IgD-negative memory B cell (primary cell): ENCODE measurements at places on chromosomes 2 and 18. TPM values are rescaled to one million over a fixed set of nuclear protein-coding genes. Genes with fewer than 3 reads are reported as not detected.

The GALM gene
- polyA plus RNA-seq, result 11.0 TPM

The QPCT gene
- 1.8 TPM for polyA plus RNA-seq

The CLHC1 gene
- polyA plus RNA-seq, result 1.2 TPM

The CRACDL gene
- polyA plus RNA-seq, result not detected

The SPEG gene
- polyA plus RNA-seq, result not detected

The GAL3ST2 gene
- not detected for polyA plus RNA-seq

The REG3G gene
- not detected for polyA plus RNA-seq

The RGPD8 gene
- 3.8 TPM for polyA plus RNA-seq
